ENCODE measurements at places on chromosomes 1 and 21. TPM values are rescaled to one million over a fixed set of nuclear protein-coding genes. Genes with fewer than 3 reads are reported as not detected.

DNA sequence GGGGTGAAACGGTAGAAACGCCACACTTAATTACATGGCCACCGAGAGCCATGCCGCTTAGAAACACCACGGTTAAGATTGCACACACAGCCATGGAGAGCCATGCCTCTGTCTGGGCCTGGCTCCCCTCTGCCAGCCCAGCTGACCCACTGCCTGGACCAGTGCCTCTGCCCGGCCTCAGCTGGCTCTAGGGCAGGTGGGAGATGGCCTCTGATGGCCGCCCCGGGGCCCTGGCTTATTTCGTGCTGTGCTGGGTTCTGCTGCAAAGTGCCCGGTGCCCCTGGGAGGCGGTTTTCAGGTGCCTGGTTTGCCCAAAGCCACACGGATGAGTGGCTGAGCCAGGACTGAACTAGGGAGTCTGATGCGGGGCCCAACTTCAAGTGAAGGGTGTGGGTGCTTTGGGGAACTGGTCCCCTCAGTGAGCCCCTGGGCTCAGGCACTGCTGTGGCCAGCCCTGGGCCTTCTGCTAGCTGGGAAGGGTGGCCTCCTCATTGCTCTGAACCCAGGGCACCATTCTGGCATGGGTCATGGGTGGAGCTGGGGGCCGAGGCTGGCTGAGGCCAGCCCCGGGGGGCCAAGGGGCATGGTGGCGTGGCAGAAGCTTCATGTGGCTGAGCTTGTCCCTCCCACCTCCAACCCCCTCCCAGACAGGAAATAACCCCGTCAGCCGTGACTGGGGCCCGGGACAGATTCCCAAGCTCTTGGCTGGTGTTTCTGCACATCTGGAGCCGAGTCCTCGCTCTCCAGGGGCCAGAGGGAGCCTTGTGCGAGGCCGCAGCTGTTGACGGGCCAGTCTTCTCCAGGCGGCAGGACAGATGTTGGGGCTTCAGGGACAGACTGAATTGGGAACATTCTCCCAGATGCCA, 1.9 kb upstream of the GPR153 start:
- no peak for DNase-seq

GRCh38 chr1:19010995-19011844, 54.7 kb upstream of the IFFO2 start:
- peak; percentile 96 for DNase-seq

GRCh38 chr21:44392916-44393315, 39.5 kb downstream of the TRPM2 start:
- DNase-seq: peak; percentile 39

- no peak for DNase-seq
Measured at GRCh38 chr1:212684521-212685090, 15.0 kb downstream of the BATF3 start.

DNA sequence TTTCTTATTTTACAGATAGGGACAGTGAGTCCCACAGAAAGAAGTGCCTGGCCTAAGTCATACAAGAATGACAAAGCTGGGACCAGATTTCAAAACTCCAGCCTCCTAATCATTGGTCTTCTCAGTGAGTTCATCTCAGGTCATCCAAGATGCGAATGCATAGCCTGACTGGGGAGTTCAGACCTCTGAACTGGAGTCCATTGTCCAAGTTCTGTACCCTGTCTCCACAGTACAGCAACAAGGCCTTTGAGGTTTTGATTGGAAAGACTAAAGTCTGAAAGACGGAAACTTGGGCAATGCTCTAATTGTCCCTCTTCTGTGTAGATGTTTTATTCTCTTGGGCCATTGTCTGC, 62.0 kb downstream of the TNN start:
- DNase-seq: no peak

DNA sequence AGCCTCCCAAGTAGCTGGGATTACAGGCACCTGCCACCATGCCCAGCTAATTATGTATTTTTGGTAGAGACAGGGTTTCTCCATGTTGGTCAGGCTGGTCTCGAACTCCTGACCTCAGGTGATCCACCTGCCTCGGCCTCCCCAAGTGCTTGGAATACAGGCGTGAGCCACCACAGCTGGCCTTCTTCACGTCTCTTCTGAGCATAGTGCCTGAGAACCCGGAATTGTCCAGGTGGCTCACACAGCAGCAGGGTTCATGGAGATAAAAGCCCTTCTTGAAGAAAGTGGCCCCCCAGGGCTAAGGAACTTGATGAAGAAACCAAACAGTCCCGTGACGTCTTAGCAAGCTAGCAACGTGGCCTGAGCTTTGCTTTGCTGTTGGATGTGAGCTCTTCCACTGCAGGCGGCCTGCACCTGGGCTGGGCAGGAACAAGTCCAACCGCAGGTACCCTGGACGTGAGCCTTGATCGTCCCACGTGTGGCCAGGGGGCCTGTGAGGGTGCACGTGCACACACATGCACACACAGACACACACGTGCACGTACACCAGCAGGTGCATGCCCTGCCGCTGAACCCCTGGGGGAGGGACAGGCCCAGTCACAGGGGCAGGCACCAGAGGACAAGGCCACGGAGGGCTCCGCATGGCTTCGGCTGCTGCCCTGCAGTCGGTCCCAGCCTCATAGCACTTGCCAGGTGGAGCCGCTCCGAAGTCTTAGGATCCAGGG, 23.4 kb upstream of the TRAPPC10 start:
- DNase-seq: no peak

TEX38 gene
- not detected for polyA plus RNA-seq

ABCB10 gene
- 13.9 TPM for polyA plus RNA-seq
